ENCODE measurements at places on chromosomes 5 and 9. TPM values are rescaled to one million over a fixed set of nuclear protein-coding genes. Genes with fewer than 3 reads are reported as not detected.

DNA sequence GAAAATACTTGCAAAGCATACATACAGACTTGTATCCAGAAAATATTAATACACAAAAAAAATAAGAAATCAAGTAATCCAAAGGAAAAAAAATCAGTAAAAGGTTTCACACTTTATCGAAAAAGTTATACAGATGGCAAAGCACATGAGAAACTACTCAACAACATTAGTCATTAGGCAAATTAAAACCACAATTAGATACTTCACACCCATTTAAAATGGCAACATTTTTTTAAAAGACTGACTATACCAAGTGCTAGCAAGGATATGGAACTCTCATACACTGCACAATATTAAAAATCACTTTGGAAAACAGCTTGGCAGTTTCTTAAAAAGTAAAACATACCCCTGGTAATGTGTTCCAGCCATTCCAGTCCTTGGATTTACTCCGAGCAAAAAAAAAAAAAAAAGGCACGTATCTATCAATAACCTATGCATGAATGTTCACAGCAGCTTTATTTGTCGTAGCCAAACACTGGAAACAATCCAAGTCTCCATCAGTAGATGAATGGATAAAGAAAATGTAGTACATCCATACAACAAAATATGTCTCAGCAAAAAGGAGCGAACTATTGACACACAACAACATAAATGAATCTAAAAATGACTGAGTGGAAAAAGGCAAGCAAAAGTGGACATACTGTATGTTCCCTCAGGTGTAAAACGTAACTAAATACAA is 66.0 kb downstream of the GNAQ start:
- no peak overlapping the region for H3K4me3 ChIP-seq
- H3K27me3 ChIP-seq, result no peaks in the 10 kb centered on the region
- no peak for DNase-seq
- H3K4me1 ChIP-seq, result peaks cover 37% of the 10 kb centered on the region

DNA sequence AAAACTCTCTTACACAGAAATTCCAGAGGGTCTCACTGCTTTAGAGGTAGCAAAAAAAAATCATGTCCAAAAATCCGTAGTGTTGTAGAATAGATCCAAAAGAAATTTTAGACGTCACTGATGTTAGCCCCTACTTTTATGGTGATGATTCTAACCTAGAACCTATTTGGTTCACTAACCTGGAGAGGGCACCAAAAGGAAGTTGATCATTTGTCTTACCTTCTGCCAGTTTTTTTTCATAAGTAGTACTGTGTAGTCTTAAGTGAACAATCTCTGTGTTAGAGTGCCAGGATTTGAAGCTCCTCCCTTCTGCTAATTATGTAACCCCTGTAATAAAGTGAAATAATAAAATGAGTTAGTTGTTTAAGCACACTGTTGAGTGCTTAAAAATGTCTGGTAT is 215.2 kb downstream of the SMARCA2 start:
- no peak overlapping the region for H3K4me3 ChIP-seq
- DNase-seq, result no peak
- no peaks in the 10 kb centered on the region for H3K36me3 ChIP-seq
- H3K27me3 ChIP-seq, result peaks cover 6% of the 10 kb centered on the region

- H3K27me3 ChIP-seq, result peaks cover 4% of the 10 kb centered on the region
- no peak for DNase-seq
- H3K27ac ChIP-seq, result no peak overlapping the region
- H3K36me3 ChIP-seq, result no peaks in the 10 kb centered on the region
- H3K4me3 ChIP-seq, result no peak overlapping the region
These were observed 119.4 kb downstream of the WNK2 start for GRCh38 chr9:93303258-93303771.

The SLC6A19 gene
- not detected for total RNA-seq
